ENCODE measurements at places on chromosomes 12 and 14. TPM values are rescaled to one million over a fixed set of nuclear protein-coding genes. Genes with fewer than 3 reads are reported as not detected.

DNA sequence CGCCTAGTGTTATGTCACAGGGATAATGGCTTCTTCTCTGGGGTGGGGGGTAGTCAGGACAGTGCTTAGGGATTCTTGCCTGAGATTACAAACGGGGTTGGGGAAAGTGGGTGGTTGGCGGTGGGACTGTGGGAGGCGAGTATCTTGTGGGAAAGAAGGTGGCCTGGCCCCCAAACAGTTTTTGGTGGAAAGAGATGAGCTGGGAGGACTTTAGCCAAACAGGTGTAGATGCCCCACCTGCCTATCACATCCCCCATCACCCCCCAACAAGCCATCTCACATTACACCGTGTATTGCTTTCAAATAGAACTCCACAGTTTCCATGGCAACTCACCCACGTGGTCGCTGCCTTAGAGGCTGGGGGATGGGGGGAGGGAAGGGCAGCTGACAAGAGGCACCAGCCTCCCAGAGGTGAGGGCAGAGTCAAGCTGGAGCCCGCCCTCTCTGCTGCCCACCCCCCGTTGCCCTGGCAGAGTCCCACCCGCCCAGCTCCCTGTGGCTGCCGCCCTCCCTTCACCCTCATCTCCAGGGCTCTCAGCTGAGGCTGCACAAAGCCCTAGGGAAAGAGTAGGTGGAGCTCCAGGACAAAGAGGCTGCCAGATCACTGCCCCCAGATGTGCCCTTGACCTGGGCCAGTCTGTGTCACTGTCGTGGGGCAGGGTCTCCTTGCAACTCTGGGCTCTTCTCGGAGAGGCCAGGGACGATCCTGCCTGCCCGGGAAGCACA is 98.3 kb downstream of the LRRC74A start:
- peak; percentile 20 for DNase-seq

GRCh38 chr14:100433428-100433814 is 110.3 kb downstream of the SLC25A47 start:
- DNase-seq: no peak

Gene IGFBP6
- 0.49 TPM for total RNA-seq

- no peak for DNase-seq
Observed at GRCh38 chr14:57962325-57963035, 96.6 kb upstream of the SLC35F4 start.

DNA sequence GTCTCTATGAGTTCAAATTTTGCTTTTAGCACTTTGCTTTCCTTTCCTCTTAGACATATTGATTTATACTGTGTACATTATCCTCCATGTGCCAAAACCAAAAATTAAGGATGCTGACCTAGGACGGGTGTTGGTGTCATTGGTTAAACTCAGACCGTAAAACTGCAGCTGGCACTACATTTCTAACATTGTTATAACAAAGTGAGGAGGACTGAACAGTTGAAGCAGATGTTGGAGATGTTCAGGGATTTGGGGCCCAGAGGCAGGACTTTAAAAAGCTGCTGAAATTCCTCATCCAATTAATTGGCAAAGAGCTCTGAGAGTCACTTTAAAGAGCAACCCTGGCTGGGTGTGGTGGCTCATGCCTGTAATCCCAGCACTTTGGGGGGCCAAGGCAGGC is 72.4 kb downstream of the TMTC1 start:
- no peak for DNase-seq

- DNase-seq: no peak
Observed at GRCh38 chr12:131828671-131829355, 620 bp downstream of the MMP17 start.

GRCh38 chr12:128798571-128799341 is 25.0 kb downstream of the SLC15A4 start:
- DNase-seq: no peak

Gene DNAJC22
- not detected for total RNA-seq

Gene MANSC4
- not detected for total RNA-seq

Gene LRTM2
- 0.11 TPM for total RNA-seq

Gene LRRC10
- total RNA-seq: not detected

GRCh38 chr14:50804181-50804721 is 26.7 kb downstream of the NIN start:
- DNase-seq: no peak

Gene SLC2A14
- total RNA-seq: 0.52 TPM

Gene SMAGP
- 2.5 TPM for total RNA-seq

DNA sequence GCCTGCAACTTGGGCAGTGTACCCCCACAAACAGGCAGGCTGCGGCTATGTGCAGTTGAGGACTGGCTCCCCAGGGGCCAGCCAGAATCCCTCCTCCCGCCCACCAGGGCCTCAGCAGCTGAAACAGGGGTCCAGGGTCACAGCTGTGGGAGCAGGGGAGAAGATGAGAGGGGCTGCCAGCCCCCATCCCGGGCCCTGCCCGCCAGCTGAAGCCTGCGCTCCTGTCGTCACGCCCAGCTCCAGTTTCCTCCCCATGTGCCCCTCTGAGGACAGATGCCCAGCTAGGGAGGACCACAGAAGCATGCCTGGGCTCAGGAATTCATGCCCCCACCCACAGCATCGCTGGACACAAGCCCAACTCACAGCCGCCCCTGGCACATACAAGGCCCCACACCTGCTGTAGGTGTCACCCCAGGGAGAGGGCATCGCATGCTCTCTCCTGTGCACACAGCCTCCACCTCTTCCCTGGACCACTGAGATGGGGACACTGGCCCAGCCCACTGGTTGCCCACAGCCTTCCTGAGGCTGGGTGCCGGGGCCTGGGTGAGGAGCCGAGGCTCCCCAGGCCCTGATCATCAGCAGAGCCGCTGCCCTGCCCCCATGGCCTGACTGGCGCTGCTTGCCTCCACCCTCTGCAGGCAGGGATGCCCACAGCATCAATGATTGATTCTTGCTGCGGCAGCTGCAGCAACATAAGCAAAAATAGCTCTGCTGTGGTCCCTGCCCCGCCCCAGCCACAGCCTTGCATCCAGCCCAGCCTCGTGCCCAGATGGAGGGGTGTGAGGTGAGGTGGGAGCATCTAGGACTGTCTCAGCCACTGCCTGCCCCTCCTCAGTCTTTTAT is 3.7 kb upstream of the CLBA1 start:
- no peak for DNase-seq

DNA sequence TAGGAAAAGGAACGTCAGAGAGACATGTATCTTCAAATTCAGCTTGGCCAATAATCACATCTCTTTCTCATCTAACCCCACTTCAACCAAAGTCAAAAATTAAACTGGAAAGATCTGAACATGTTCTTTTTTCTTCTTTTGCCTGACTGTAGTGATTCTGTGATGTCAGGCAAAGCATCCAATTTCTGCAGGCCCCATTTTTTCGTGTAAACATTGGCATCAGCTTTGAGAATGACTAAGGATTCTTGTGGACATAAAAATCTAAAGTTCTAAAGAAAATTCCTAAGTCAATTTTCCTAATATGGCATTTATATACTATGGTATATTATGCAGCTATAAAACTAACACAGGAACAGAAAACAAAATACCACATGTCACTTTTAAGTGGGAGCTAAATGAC is 89.1 kb downstream of the STXBP6 start:
- no peak for DNase-seq

Gene FAM222A
- 1.7 TPM for total RNA-seq

- DNase-seq: no peak
Observed at GRCh38 chr12:67039995-67040860, 228.9 kb upstream of the CAND1 start.

- no peak for DNase-seq
Observed at GRCh38 chr12:65466911-65467310, 188.4 kb downstream of the MSRB3 start.

DNA sequence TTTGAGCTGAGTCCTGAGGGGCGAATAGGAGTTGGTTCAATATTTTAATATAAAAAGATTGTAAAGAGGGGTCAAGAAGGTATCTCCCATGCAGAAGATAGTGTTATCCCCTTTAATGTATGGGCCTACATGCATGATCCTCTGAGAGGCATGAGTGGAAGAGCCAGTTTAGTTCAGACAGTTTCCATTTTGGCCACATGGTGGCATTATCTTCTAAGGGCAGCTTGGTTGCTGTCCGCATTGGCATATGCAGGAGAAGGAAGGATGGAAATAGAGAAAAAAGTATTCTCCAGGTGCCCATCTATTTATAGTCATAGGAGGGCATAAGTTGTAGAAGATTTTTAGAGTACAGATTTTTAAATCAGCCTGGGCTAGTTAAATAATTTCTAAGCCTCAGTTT is 5.4 kb downstream of the SAMD4A start:
- DNase-seq: no peak

DNA sequence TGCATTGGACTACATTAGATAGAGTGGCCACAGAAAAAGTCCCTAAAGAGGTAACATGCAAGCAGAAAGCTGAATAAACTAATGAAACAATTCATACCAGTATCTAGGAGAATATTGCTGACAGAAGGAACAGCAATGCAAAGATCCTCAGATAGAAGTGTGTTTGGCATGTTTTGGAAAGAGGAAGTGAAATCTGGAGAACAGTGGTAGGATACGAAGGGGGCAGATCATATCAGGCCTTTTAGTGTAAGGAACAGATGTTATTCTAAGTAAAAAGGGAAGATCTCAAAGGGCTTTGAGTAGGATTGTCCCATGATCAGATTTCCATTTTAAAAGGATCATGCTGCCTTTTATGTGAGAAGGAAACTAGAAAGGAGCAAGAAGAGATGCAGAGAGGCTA is 342.9 kb downstream of the PAWR start:
- DNase-seq: no peak

DNA sequence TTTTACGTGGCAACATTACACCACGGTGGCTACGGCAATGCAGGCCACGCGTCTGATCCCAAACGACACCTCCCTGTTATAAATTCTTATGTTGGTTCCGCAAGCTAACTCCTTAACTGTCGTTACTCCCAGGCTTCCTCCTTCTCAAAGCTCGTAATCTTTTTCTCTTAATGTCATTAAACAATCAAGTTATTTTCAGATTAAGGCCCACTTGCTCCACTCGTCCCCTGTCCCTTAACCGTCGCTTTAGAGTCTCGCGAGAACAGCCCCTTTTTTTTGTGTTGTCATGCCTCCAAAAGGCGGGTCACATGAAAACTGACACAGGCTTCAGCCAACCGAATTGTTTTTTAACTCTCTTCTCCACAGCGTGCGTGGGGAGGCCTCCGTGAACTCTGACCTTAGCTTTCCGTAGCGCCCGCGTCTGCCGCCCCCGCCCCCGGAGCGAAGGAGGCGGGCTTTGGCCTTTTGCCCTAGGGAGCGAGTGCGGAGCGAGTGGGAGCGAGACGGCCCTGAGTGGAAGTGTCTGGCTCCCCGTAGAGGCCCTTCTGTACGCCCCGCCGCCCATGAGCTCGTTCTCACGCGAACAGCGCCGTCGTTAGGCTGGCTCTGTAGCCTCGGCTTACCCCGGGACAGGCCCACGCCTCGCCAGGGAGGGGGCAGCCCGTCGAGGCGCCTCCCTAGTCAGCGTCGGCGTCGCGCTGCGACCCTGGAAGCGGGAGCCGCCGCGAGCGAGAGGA is at the start of gene CAND1:
Gene CAND1 (plus strand): TSS at position 463 of the 737 bp plus-strand sequence. CDS start 360 bp downstream, outside the sequence.
- peak; percentile 90 for DNase-seq

- DNase-seq: no peak
Observed at GRCh38 chr12:72295101-72295500, 22.9 kb downstream of the TRHDE start.

- DNase-seq: peak; percentile 87
Observed at GRCh38 chr14:77033622-77034589, 5.4 kb upstream of the IRF2BPL start.

Gene ZNF891
- 4.5 TPM for total RNA-seq

DNA sequence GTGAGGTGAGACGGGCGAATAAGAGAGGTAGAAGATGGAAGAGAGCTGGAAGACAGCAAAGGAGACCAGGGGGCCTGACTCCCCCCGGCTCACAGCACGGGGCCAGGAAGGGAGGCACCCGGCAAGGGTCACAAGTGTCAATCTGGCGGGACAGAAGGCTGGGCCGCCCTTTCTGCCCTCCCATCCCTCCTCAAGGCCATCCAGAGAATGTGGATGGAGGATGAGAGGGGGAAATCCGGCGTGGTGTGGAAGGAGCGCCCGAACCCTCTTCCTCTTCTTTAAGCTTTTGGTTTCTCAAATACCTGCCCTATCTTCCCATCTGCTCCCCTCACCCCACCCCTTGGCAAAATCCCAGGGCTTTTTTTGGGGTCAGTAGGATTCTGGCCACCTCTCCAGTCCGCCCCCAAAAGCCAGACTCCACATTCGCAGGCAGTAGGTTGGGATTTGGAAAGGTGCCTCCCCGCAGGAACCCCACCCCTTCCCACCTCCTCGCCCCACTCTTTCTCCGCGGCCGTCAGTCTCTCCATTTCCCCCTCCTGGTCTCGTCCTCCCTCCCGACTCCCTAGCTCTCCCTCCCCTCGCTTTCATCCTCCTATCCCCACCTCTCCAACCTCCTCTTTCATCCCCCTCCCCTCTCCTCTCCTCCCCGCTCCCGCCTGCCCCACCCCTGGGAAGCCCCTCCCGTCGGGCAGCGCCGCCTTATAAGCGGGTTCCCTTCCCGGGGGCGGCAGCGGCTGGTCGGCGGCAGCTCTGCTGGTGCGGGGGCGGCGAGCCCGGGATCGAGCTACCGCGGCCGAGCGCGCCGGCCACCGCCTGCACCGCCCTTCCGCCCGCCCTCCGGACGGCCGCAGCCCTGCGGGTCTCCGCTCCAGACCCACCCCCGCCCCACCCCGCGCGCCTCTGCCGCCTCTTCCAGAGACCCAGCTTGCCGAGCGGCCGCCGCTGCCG is at the start of gene PTMS:
Gene PTMS (plus strand): TSS at position 730 of the 948 bp plus-strand sequence. CDS start 343 bp downstream, outside the sequence.
- DNase-seq: no peak

Gene TAS2R10
- total RNA-seq: not detected

GRCh38 chr12:92866418-92866817 is 62.7 kb downstream of the EEA1 start:
- DNase-seq: no peak

Gene SNAPC1
- total RNA-seq: 4.8 TPM

DNA sequence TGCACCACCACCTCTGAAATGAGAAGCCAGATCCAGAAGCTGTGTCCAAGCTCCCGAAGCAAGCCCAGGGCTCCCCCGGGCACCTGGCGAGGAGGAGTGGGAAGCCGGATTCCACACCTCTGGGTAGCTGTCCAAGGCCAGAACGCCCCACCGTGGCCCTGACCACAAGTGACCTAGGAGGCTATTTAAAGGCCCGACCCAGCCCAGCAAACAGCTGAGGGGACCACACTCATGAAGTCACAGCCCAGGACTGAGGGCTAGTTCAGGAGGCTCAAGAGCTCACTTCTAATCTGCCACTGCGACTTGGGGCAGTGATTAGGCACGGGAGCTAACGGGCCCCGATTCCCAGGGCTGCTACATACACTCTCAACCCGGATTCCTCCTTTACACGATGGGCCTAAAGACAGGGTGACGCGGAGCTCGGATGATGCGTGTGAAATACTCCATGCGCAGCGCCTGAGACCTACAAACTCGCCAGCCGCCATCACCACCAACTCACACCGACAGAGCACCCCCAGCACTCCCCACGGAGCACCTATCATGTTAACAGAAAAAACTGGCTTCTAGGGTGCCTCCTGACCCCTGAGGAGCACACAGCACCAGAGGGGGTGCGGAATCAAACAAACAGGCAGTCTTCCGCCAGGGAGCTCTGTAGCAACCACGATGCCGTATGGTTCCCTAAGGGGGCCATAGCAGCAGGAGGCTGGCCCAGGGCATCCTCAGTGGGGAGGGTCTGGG is 84.0 kb upstream of the GPR68 start:
- DNase-seq: no peak

DNA sequence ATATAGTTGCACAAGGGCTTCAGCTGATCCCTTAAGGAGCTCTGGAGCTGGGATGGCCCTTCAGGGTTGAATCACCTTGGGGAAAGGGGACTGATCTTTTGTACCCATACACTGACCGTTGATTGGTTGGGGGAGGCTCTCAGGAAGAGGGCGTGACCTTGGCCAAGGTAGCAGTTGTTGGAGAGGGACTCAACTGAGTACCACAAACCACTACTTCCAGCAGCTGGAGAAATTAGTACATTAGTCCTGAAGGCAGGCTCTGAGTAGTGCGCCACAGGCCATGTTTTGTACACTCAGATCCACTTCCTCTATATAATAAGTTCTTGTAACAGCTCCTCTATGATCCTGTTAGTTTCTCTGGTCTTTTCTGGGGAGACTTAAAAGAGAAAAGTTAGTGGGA is 317.6 kb downstream of the CCDC91 start:
- no peak for DNase-seq

All from CD4-positive, alpha-beta T cell (primary cell).